ENCODE measurements at places on chromosomes 16 and 17.
A peak's percentile ranks its signal among the peaks of the same experiment; 100 is the strongest.

DNA sequence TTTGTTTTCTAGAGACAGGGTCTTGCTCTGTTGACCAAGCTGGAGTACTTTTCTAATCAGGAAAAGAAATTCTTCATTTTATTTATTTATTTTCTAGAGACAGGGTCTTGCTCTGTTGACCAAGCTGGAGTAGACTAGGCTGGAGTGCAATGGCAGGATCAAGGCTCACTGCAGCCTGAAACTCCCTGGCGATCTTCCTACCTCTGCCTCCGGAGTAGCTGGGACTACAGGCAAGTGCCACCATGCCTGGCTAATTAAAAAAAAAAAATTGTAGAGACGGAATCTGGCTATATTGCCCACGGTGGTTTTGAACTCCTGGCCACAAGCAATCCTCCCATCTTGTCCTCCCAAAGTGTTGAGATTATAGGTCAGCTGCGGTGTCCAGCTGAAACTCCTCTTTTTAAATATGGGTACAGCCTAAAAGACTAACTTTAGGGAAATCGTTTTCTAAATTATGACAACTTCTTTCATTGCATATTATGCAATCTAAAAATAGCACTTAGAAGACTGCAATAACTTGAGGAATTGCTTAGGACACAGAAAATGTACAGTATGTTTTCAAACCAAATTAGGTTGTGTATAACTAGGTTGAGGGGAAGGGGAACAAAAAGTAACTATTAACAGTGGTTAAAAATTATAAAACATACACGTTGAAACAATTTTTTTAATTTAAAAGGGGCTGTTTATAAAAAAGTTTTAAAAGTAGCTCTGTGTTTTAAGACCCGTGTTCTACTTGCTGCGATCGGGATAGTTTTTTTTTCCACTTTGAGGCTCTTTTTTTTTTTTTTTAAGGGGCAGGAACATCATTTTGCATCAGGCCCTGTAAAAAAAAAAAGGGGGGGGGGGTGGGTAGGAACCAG lies 4.7 kb downstream of the PRAC1 start:
- DNase-seq, result no peak

DNA sequence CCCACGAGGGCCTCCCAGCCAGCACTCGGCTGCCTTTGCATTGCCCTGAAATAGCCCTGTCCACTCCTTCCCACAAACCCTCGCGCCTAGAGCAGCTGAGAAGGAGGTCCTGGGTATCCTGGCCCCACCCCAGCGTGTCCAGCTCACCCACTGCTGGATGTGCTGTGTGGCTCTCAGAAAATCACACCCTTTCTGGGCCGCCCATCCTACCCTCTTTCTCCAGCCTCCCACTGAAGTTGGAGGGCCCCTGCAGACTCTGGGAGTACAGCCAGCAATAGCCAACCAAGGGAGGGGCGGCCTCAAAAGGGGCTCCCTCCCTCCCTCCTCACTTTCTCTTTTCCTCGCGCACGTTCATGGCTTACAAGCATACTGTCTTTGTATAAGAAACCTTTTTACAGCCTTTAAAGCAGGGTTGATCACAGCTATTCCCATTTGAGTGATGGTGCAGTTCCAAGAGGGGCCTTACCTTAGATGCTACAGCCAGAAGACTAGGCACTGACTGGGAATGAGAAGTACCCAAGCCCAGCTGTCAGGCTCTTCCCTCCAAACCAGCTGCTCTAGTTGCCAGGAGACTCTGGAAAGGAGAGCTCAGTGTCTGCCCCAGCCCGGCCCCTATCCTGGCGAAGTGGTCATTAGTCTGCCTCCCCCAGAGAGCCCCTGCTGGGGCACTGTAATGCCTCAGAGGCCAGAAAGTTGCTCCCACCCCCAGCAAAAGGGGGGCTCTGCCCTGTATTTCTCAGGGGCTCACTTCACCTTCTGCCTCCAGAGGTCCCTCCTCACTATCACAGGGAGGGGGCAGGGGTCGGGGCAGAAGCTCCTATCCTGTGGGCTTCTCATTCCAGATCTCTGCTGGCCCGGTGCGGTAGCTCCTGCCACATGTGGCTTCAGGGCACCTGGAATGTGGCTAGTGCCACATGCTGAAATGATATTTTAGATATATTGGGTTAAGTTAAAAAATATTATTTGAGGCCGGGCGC lies 38.1 kb downstream of the DCAKD start:
- DNase-seq, result no peak

- no peak for DNase-seq
Observed at GRCh38 chr16:24749310-24749709, 19.9 kb downstream of the TNRC6A start.

- no peak for DNase-seq
Observed at GRCh38 chr16:14017886-14018285, 53.2 kb upstream of the MRTFB start.

DNA sequence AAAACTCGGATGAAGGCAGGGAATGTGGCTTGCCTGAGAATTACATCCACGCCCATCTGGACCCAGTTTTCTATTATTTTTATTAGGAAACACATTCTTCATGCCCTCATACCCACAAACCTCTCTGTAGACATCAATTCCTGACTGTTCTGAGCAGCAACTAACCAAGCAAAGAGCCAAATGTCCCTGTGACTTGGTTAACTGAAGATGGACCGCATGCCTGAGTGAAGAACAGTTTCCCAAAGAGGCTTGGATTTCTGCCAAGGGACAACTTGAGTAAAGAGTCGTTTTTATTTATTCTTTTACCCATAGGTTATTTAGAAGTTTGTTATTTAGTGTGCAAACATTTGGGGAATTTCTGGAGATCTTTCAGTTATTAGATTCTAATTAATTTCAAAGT lies 259.8 kb downstream of the GRIN2A start:
- no peak for DNase-seq

DNA sequence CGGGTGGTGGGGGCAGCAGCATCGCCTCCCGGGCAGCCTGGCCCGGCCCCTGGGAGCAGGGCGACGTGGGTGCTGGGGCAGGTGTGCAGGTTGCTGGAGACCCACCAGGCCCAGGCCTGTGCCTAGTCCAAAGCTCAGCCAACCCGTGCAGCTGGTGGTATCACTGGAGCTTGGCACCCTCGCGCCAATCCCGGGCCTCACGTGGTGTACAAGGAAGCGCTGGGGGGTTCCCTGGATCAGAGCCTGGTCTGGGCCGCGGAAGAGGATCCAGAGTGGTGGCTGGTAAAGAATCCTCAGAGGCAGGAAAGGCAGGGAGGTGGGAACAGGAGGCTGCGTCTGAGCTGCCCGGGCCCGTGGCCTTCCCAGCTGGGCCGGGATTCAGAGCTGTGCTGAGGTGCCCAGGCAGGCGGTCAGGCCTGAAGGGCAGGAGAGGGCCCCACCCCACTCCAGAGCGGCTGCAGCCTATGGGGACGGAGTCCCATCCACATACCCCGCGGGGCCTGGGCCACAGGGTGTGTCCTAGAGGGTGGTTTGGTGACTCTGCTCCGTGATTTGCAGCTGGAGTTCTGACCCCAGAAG lies 36.2 kb downstream of the ZFPM1 start:
- no peak for DNase-seq

GRCh38 chr16:3858801-3859200 lies 21.7 kb downstream of the CREBBP start:
- DNase-seq, result no peak

GRCh38 chr16:81592353-81592866 lies 147.8 kb downstream of the CMIP start:
- DNase-seq, result no peak

DNA sequence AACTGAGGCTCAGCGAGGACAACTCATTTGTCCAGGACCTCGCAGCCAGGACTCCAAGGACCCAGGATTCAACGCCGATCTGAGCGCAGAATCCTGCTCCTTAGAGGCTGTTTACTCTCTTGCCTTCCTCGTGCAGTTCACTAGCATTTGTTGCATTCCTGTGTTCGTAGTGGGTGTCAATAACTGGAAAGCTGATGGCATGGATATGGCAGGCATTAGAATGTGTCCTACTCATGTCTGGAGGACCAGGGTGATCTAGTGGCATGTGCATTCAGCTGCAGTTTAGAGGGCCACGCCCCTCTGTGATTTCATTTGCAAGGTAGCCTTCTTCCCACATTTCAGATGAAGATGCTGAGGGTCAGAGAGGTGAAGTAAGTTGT lies 510 bp downstream of the CRISPLD2 start:
- DNase-seq, result no peak

DNA sequence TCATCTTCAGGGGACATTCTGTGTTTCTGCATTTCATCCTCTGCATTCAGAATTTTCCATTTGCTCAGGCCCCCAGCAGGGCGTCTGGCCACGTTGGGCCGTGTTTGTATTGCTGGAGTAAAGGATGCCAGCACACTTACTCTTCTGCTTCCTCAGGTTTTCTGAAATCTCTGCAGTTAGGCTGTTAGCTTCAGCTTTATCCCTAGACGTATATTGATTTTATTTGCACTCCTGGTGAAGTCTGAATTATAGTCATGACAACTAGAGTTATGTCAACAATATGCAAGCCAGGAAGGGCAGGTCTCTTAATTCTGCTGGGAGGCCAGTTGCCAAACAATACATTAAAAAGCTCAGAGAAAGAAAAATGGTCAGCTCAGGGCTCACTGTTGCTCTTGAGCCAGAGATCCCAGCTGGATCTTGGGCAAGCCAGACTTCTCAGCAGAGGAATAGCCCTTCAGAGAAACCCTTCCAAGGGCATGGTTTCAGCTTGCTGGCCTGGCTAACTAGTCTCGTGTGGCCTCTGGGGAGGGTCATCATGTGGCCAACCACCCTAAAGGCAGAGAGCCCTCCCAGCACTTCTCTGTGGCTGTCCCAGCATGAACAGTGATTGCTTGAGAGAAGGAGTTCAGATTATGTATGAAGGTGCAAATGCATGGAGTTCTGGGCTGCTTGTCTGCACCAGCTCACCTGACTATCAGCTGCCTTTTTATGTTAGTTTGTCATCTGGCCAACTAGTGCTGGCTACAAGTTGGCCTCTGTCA lies 110.2 kb upstream of the CACNG5 start:
- DNase-seq, result no peak

GRCh38 chr17:57021226-57021940 lies 43.5 kb downstream of the SCPEP1 start:
- DNase-seq, result no peak

- peak; percentile 82 for DNase-seq
Observed at GRCh38 chr17:78645421-78646295, 68.5 kb upstream of the DNAH17 start.

DNA sequence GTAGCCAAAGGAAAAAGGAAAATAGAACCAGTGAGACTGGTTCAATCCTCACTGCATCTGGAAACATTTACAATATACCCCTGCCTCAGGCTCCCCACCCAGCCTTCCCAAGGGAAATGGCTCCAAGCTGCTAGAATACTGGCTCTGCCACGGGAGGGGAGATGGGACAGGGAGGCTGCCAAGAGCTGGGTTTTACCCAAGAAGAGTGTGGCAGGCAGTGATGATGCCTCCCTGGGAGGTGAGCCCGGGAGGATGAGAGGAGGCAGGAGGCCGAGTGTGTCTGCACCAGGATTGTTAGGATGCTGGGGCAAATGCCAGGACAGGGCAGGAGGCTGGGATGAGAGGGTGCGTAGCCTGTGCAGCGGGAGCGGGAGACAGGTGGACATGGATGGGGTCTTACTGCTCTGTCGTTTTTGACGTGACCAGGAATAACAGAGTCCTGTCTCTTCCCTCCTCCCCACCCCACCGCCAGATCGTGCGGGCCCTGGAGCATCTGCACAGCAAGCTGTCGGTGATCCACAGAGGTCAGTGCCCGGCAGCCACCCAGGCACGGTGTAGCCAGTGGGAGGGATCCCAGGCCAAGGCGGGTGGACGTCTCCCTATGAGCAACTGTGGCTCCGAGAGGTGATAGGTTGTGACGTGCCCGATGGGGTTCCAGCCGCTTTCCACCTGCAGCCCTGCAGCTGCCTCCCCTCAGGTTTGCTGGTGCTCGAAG lies 18.4 kb downstream of the MAP2K3 start:
- no peak for DNase-seq

GRCh38 chr17:801660-802059 lies 19.5 kb downstream of the MRM3 start:
- DNase-seq, result no peak

- no peak for DNase-seq
Observed at GRCh38 chr17:63928172-63928666, 3.9 kb downstream of the CD79B start.

DNA sequence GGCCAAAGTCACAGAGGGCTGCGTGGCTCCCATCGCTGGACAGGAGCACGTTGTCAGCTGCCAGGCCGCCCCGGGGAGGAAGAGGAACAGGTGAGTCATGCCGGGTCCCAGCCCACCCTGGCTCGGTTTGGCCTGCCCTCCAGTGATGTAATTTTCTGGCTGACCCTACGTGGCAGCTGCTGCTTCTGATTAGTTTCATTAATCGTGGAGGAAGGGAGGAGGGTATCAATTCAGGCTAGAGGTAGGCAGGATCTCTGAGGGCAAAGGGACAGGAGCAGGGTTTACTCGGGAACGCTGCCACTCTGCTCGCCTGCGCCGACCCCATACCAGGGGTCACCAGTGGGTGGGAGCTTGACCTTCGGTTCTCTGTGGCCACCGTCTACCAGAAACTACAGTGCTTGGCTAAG lies 11.7 kb upstream of the SPATA32 start:
- DNase-seq, result no peak

- no peak for DNase-seq
Observed at GRCh38 chr16:57133031-57133430, 40.6 kb downstream of the CPNE2 start.

GRCh38 chr17:56756536-56756935 lies 77.2 kb downstream of the C17orf67 start:
- DNase-seq, result no peak

- DNase-seq, result no peak
Observed at GRCh38 chr17:41016578-41017215, 7.8 kb upstream of the KRTAP3-1 start.

- no peak for DNase-seq
Observed at GRCh38 chr16:66752379-66752778, 970 bp upstream of the DYNC1LI2 start.

GRCh38 chr17:50102164-50102991 lies 7.2 kb downstream of the PDK2 start:
- DNase-seq, result no peak

GRCh38 chr17:14307560-14308024 lies 6.7 kb downstream of the HS3ST3B1 start:
- no peak for DNase-seq

GRCh38 chr16:80197741-80198201 lies 343.0 kb upstream of the DYNLRB2 start:
- no peak for DNase-seq

DNA sequence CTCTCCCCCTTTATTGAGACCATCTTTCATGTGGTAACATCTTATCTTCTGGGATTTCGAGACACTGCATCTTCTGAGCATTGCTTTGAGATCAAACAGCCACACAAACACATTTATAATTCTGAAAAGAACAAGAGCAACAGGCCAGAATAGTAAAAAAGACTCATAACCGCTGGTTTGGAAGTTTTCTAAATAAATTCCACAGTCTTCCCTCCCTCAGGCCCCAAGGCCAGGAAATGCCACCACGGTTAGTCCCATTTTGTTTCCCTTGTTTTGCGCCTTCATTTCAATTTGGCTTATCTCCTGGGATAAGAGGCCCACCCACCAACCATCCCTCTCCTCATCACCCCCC lies 25.3 kb downstream of the LITAF start:
- DNase-seq, result no peak

GRCh38 chr16:88941913-88942909 lies 34.8 kb downstream of the CBFA2T3 start:
- DNase-seq, result peak; percentile 84
